ENCODE measurements at places on chromosomes 5 and 9. TPM values are rescaled to one million over a fixed set of nuclear protein-coding genes. Genes with fewer than 3 reads are reported as not detected.

DNA sequence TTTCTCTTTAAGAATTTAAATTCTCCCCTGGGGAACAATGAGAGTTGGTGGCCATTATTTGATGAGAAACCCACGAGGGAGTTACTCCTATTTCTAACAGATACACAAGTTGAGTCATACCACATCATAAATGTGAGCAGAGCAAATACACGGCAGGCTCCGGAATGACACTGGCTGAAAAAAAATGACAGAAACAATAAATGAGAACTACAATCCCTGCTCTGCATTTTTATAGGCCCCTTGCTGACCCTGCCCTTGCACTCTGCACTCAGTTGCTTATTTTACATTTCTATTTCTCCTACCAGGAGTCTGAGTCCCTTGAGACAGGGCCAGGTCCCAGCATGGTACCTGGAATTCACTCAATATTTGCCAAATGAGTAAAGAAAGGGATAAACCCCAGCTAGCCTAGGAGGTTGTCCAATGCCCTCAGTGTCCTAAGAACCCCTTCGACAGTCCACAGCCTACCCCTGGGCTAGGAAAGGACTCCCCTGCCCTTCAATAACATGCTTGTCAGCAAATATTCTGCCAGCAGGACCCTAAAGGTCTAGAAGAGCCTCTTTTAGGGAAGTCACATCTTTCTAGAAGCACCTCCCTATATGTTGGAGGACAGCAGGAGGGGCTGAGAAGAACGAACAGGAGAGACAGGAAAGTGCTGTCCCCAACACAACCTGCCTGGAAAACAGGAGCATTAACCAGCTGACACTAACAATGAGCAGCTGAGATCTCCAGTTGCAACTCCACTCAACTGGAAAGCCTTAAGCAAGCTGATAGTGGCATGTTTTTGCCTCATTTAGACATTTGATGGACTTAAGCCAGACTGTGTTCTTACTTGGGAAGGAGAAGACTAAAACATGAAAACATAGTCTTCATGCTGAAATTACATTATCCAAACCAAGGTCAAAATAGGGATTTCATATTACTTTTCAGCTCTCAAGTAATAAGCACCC lies 191.2 kb downstream of the ACTL7B start:
- DNase-seq: no peak

DNA sequence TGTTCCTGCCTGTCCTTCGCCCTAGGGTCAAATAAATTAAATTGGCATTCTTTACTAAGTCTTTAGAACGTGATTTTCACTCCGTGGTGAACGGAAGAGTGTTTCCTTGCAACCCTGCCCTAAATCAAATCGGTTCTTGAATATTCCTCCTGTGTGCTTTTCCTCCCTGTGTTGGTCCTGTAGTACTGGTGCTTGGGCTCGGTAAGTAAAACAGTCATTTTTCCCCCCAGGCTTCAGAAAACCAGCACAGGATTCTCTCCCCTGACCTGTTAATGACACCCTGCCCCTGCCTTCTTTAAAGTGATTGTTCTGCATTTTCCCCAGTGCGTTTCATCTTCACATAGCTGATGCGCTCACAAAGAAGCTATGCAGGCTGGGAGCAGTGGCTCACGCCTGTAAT lies 96.0 kb downstream of the AK8 start:
- DNase-seq: no peak

- no peak for DNase-seq
Observed at GRCh38 chr5:52448111-52448510, 339.6 kb upstream of the ITGA1 start.

DNA sequence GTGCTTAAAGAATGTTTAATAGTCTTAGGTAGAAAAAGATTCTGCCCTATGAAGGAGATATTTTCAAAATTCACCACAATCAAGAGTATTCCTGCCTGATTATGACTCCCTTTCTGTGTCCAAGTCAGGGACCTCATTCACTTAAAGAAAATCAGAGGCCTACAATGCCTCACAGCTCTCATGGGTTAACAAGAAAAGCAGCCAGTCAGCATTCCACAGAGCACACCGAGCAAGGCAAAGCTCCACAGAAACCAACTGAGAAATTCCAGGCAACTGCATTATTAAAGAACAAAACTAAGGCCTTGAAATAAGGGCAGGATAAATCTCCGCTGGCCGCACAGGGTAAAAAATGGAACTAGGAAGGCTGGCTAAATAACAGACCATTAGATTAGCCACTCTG lies 161.1 kb downstream of the TARS1 start:
- no peak for DNase-seq

DNA sequence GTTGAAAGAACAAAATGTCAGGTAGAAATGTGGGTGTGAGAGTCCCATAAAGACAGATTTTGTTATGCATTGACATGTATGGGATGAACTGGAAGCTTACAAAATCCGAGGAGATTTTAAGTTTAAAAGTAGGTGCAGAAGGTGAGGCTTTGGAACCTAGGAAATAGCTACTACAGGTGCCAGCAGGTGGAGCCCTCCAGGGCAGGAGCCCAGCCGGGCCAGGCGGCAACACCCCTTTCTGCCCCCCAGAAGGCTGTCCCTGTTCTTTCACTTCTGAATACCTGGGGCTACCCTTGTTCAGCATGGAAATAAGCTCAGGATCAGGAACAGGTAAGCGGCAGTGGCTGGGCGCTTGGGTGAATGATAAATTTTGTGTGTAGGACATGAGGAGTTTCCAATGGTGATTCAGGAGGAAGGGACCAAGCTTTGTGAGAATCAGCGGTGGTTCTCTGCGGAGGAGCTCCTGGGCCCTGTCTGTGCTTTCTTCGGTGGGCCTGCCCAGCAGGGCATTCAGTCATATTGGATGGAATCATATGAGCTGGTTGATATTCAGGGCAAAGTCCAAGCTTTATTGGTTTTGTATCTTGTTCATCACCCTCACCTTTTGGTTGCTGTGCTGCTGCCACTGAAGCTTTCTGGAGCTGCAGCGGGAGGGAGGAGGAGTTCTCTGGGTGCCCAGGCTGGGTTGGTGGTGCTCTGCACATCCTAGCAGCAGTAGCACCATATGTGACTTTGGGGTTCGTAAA lies 12.3 kb downstream of the PCBD2 start:
- DNase-seq: no peak

GRCh38 chr5:143672806-143673205 lies 139.2 kb upstream of the HMHB1 start:
- no peak for DNase-seq

GRCh38 chr5:149337736-149338135 lies 7.6 kb upstream of the GRPEL2 start:
- DNase-seq: no peak

- no peak for DNase-seq
Observed at GRCh38 chr9:68841276-68842052, 136.4 kb downstream of the PIP5K1B start.

DNA sequence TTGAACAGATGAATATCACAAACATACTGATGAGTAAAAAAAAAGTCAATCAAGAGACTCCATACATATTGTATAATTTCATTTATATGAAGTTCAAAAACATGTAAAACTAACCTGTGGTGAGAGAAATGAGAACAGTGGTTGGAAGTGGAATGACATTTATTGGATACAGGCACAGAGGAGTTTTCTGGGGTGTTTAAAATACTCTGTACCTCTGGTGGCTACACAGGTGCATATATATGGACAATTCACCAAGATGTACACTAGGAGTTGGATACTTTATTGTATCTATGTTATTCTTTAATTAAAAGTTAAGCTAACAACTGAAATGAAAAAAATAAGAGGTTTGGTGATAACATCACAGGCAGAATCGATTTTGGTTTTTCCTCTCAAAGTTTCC lies 14.1 kb downstream of the FOXD1 start:
- DNase-seq: no peak

GRCh38 chr5:130762031-130762430 lies 403.0 kb downstream of the HINT1 start:
- DNase-seq: no peak

DNA sequence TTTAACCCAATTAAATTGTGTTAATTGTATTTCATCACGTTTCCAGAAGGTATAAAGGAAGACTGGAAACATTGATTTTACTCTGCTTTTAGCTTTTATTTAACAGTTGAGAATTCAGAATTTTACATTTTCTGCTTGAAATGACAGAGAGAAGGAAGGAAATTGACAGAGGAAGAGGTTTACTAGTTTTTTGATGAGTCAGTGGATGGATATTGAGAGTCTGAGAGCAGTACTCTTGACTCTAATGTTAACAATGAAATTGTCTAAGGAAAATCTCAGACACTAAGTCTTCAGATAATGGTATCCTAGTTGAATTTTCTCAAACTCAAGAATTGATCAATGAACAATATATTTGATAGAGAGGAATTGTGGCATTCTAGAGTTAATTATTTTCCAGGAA lies 60.6 kb downstream of the IPO11 start:
- no peak for DNase-seq

DNA sequence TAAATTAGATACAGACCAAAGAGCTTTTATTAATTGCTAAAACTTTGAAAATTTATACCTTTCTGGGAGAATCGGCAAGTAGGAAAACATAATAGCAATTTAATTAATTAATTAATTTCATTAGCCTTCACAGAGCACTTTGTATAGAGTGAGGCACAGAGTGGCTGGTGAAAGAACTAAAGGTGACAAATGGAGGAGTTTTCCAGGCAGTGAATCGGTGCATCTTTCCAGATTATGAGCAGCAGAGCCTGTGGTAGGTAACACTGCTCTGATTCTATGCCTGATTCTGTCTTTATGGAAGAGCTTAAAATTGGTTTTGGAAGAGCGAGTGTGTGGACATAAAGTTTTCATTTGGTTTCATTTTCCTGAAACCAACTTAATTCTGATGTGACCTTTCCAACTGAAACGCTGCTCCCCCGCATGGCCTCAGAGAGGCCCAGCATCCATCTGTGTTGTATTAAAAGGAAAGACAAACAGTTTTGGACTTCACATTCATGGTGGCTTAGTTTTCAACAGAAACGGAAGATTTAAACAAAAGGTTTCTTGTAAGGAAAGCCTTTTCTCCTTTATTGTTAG lies 188.9 kb upstream of the RPS23 start:
- DNase-seq: no peak

DNA sequence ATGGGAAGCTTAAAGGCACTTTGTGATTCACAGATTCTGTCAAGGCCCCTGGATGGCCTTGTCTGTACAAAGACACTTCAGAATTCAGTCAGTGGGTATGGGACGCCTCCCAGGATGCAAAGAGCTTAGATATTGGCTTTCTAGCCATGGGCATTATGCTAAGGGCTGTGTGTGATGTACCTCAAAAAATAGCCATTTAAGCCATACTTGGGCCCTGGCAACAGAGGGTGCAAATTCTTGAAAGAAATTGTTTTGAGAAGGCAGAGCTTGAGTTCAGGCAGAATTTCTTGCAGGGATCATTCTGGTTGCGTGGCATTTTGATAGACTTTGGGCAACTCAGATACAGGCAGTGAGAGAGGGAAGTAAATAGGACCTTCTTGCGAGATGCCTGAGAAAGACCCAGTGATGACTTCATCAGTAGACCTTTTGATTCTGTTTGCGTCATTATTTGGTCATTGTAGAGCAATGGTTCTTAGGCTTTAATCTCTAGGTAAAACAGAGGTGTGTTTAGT lies 3.9 kb downstream of the CYFIP2 start:
- DNase-seq: no peak

- no peak for DNase-seq
Observed at GRCh38 chr5:83469075-83469474, 2.5 kb upstream of the VCAN start.

- no peak for DNase-seq
Observed at GRCh38 chr5:150322202-150322601, 19.5 kb upstream of the ARSI start.

DNA sequence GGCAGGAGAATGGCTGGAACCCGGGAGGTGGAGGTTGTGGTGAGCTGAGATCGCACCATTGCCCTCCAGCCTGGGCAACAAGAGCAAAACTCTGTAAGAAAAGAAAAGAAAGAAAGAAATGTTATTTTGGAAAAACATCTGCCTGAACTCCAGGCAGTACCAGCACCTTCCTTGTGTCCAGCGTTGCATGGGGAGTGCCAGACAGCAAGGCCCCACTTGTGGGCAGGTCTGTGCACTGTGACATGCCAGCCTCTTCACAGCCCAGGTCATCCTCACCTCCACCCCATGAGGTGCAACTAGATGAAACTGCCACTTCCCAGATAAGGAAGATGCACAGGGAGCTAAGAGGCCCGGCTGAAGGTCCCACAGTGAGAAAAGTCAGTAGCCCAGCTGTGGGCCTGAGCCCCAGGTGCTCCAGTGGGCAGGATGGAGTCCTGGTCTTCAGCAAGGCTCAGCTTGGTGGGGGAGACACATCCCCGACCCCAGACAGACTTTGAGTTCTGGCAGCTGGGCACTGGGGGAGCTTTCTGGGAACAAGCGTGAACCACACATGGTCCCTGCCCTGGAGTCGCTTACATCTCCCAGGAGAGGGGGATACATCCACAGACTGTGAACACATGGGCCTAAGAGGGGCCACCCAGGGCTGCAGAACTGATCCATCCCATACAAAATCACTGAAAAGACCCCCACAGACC lies 146.9 kb upstream of the IER5L start:
- DNase-seq: no peak

- no peak for DNase-seq
Observed at GRCh38 chr9:130518233-130518632, 61.1 kb upstream of the FUBP3 start.

- no peak for DNase-seq
Observed at GRCh38 chr5:143714629-143715028, 97.3 kb upstream of the HMHB1 start.

- DNase-seq: no peak
Observed at GRCh38 chr5:177232761-177233160, 70.8 kb downstream of the RAB24 start.

DNA sequence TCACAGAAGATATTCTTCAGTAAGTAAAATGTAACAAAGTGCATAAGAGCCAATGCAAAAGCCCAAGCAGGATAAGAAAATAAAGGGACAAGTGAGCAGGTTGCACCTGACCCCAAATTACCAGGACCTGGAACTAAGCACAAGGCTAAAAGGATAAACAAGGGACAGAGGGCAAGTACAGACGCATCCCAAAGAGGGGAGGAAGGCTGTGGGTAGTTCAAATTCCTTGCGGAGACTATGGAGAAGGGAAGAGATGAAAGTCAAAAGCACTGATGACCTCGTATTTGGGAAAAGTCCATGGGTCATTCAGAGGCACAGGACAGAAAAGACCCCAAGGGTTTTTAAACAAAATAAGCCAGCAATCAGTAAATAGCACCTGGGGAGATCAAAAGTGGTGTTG lies 11.8 kb downstream of the ELAVL2 start:
- DNase-seq: no peak

- no peak for DNase-seq
Observed at GRCh38 chr9:87887661-87888480, 5.2 kb downstream of the SPATA31E1 start.

The AFF4 gene
- 51.8 TPM for total RNA-seq

The SLC36A2 gene
- 2.8 TPM for total RNA-seq

The MRPL50 gene
- 20.6 TPM for total RNA-seq

The C5orf63 gene
- total RNA-seq: 10.3 TPM

The FBLL1 gene
- not detected for total RNA-seq

The RNF14 gene
- total RNA-seq: 103 TPM

The RLN2 gene
- 1.7 TPM for total RNA-seq
